Sigmoid colon (tissue), 7 donors: ENCODE measurements at places on chromosomes 11 and 22.
A peak's percentile ranks its signal among the peaks of the same experiment; 100 is the strongest.

DNA sequence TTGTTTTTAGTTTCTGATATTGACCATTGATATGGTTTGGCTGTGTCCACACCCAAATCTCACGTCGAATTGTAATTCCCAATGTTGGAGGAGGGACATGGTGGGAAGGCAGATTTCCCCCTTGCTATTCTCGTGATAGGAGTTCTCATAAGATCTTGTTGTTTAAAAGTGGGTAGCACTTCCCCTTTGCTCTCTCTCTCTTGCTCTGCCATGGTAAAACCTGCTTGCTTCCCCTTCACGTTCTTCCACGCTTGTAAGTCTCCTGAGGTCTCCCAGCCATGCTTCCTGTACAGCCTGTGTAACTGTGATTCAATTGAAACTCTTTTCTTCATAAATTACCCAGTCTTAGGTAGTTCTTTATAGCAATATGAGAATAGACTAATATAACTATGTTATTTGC is 203.6 kb upstream of the CHORDC1 start:
- no peaks in the 10 kb centered on the region for H3K4me1 ChIP-seq
- no peaks in the 10 kb centered on the region for H3K36me3 ChIP-seq
- no peaks in the 10 kb centered on the region for H3K27me3 ChIP-seq
- no peak for DNase-seq
- no peak overlapping the region for H3K4me3 ChIP-seq

- peaks cover 19% of the 10 kb centered on the region for H3K4me1 ChIP-seq
- DNase-seq: no peak
- peak overlapping the region; percentile 46 for H3K4me3 ChIP-seq
- peaks cover 27% of the 10 kb centered on the region for H3K27me3 ChIP-seq
These were observed 746 bp upstream of the CALCB start for GRCh38 chr11:15072551-15073143.

GRCh38 chr11:45107029-45107428 is 39.4 kb upstream of the PRDM11 start:
- no peaks in the 10 kb centered on the region for H3K36me3 ChIP-seq
- peak; percentile 40 for DNase-seq
- peaks cover 8% of the 10 kb centered on the region for H3K4me1 ChIP-seq
- H3K4me3 ChIP-seq: no peak overlapping the region

GRCh38 chr11:10158461-10158860 is 135.6 kb downstream of the SBF2 start:
- H3K4me1 ChIP-seq: no peaks in the 10 kb centered on the region
- no peak for DNase-seq
- H3K36me3 ChIP-seq: no peaks in the 10 kb centered on the region
- H3K4me3 ChIP-seq: no peak overlapping the region
- H3K27ac ChIP-seq: no peak overlapping the region

DNA sequence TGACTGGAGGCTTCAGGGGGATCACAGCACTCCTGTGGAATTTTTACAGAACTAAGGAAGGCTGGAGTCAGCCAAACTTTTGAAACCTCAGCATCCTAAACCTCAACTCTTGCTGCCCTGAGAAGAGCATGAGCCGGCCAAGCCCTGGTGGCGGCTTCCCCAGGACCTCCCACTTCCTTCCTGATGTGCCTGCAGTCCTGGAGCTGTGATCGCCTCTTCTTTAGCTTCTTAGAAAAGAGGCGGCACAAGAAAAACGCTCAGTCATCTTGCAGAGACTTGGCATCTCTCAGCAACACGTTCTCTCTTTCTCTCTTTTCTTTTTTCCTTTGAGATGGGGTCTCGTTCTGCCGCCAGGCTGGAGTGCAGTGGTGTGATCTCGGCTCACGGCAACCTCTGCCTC is 40.4 kb upstream of the AMPD3 start:
- peak; percentile 80 for DNase-seq
- H3K4me3 ChIP-seq: no peak overlapping the region
- no peaks in the 10 kb centered on the region for H3K27me3 ChIP-seq
- peak overlapping the region; percentile 20 for H3K27ac ChIP-seq
- no peaks in the 10 kb centered on the region for H3K4me1 ChIP-seq

DNA sequence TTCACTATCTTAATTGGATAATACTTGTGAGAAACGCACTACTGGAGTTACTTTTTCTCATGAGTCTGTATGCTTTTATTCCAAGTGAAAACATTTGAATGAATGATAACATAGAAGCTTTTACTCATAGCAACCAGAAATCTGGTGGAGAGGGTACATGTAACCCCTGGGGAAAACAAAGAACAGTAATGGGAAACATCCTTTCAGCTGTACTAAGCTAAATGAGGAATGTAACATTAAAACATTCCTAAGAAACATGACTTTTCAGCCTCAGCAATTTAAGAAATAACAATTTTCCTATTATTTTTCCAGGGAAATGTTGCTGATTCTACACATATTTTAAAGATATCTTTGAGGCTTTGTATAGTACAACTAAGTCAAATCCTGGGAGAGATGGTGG is 97.2 kb upstream of the CEP126 start:
- no peak for DNase-seq

DNA sequence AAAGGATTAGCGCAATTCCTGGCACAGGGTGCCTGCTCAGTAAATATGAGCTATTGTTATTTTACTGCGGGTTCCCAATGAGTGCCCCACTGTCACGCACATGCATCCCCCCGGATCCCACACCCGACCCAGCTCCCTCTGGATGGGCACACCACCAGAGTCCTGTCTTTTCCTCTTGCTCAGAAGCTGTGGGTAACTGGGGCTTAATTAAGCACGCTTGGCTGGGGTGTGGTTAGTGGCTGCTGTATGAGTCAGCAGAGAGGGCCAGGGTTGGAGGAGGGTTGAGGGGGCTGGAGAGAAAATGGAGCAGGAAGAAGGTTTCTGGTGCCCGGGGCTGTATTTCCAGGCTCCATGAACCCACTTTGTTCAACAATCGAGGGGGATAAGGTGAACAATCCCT is 30.3 kb upstream of the NECTIN1 start:
- H3K27ac ChIP-seq: no peak overlapping the region
- H3K4me3 ChIP-seq: no peak overlapping the region
- no peaks in the 10 kb centered on the region for H3K36me3 ChIP-seq
- no peaks in the 10 kb centered on the region for H3K27me3 ChIP-seq
- no peaks in the 10 kb centered on the region for H3K4me1 ChIP-seq

DNA sequence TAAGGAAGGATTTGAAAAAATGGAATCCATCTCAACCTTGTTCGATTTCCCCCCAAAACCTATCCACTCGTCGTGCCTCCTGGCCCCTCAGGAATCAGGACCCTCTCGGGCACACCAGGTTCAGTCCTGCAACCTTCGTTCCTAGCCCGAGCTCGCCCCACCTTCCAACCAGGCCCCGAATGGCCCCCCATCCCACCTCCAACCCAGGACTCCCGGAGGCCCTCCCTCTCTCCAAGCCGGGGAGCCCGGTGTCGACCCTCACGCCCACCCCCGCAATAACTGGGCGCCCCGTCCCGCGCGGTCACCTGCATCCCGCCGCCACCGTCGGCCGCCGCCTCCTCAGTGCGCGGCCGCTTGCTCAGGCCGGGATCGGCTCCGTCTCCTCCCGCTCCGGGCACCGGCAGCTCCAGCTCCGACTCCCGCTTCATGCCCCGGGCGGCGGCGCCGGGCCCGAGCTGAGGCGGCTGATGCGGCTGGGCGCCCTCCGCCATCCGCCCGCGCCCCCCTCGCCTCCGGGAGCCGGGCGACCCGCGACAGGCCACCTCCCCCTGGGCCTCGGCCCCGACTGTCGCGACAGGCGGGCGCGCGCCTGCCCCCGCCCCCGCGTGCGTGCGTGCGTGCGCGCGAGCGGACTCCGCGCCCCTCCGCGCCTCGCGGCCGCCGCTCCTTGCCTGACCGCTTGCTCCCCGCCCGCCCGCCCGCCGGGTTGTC is 534 bp downstream of the RBFOX2 start:
- no peaks in the 10 kb centered on the region for H3K36me3 ChIP-seq
- peaks cover 39% of the 10 kb centered on the region for H3K4me1 ChIP-seq
- H3K27ac ChIP-seq: peak overlapping the region; percentile 97
- peak overlapping the region; percentile 64 for H3K4me3 ChIP-seq
- DNase-seq: peak; percentile 71
- no peaks in the 10 kb centered on the region for H3K27me3 ChIP-seq

DNA sequence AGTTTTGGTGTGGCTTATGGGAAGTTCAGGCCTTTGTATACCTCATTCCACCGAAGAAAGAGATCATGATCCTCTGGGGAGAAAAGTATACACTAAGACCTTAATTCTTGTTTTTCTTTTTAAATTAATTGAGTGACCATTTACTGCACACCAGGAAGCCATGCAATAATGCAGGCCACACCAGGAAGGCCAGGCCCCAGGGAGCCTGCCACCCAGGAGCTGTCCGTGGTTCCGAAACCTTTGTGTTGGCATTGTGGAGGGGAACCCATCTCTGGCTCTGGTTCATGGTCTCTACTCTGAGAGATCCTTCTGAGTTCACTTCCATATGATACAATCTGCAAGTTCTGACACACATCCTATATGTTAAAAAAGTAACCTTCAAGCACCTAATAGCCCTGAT is 291.8 kb downstream of the MIAT start:
- H3K27ac ChIP-seq: no peak overlapping the region
- H3K36me3 ChIP-seq: no peaks in the 10 kb centered on the region
- no peak overlapping the region for H3K4me3 ChIP-seq

- H3K4me3 ChIP-seq: no peak overlapping the region
- no peaks in the 10 kb centered on the region for H3K36me3 ChIP-seq
- H3K4me1 ChIP-seq: no peaks in the 10 kb centered on the region
- no peak for DNase-seq
These were observed 20.4 kb upstream of the CADM1 start for GRCh38 chr11:115524572-115524971.

DNA sequence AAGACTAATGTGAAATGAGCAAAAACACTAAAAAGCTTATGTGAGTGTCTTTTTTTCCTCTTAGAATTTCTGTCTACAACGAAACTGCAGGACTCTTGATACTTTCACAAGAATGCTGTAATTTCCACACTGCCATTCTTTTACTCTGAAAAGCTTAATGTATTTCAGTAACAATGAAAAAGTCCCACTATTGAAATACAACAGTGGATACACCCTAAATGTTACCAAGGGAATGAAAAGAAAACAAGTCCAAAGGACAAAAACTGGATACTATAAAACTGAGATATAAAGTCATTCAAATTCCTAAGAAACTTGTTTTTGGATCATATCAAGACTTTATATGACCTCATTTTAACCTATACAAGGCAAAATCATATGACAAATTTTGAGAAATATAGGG is 77.4 kb downstream of the SOX6 start:
- no peak overlapping the region for H3K27ac ChIP-seq
- H3K4me3 ChIP-seq: no peak overlapping the region
- no peaks in the 10 kb centered on the region for H3K4me1 ChIP-seq
- no peaks in the 10 kb centered on the region for H3K36me3 ChIP-seq
- DNase-seq: no peak

GRCh38 chr11:2762451-2762850 is 62.7 kb upstream of the KCNQ1OT1 start:
- H3K4me1 ChIP-seq: no peaks in the 10 kb centered on the region
- H3K27ac ChIP-seq: no peak overlapping the region
- no peaks in the 10 kb centered on the region for H3K36me3 ChIP-seq
- H3K4me3 ChIP-seq: no peak overlapping the region
- DNase-seq: no peak
- H3K27me3 ChIP-seq: no peaks in the 10 kb centered on the region
